ENCODE measurements at places on chromosomes 3 and 15.

DNA sequence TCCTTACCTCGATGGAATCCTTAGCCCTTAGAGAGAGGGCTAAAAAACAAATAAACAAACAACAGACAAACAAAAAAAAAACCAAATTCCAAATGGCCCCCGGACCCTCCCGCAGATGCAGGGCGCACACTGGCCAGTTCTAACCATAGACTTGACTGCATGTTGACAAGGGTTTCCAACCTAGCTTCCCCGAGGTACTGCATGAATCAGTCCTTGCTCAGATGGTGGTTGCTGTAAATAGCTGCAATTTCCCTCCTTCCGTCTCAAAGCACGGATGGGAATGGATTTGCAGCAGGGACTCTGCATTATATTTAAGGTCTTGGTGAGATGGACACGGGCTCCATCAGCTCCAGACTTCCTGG, 162.8 kb downstream of the CD47 start:
- DNase-seq = peak; percentile 65

DNA sequence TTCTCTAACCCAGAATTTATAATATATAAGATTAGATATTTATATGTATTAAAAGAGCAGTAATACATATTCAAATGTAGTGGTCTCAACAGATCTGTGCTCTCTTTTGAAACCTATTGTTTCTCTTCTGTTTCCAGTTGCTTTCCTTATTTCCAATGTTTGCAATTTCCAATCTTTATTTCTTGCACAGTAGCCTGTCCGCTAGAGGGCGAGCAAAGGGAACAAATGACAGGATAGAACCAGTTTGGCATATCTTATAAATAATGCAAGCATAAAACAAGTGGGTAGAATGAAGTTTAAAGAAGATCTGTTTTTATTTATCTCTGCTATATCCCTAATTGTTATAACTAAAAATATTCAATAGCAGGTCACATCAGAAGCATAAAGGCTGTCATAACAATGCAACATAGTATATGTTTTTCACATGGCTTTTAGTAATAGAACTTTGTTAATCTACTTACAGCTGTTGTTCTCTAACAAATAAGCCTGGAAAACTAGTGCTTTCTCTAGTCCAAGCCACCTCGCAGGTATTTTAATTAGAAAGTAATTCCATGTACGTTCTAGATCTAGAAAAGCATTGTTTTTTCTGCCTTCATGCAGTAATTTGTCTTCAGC, 15.1 kb upstream of the TCAIM start:
- no peak for DNase-seq

DNA sequence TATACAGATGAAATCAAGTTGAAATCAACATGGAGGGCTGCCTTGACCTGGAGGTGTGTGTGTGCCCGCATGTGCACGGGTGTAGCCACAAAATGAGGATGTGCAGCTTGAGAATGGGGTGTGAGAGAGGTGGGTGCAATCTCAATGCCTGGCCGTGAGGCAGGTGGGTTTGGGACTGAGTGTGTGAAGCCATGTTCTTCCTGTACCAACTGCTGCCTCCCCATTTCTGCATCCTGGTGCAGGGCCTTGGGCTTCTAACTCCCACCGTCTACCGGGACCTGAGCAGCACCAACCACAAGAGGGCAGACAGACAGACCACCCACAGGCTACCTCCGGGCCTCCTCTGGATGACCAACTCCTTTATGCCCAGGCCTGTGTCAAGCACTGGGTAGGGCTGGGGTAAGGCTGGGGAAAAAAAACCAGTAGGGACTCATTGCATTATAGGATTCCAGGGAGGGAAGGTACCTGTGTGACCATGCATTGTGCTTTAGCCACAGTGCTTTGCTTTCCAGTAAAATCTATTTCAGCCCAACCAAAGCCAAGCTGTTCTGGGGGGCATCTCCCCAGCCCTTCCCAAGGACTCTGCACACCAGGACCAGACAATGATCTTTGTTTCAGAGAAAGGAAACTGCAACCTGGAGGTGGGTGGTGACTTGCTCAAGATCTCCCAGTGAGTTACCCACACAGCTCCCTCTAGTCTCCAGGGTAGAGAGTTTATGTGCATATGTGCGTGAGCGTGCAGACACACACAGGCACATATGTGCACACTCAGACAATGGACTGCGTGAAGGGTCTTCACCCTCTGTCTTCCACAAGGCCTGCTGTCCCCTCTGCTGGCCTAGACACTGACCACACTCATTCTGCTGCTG, 162.2 kb upstream of the TLE3 start:
- no peak for DNase-seq

DNA sequence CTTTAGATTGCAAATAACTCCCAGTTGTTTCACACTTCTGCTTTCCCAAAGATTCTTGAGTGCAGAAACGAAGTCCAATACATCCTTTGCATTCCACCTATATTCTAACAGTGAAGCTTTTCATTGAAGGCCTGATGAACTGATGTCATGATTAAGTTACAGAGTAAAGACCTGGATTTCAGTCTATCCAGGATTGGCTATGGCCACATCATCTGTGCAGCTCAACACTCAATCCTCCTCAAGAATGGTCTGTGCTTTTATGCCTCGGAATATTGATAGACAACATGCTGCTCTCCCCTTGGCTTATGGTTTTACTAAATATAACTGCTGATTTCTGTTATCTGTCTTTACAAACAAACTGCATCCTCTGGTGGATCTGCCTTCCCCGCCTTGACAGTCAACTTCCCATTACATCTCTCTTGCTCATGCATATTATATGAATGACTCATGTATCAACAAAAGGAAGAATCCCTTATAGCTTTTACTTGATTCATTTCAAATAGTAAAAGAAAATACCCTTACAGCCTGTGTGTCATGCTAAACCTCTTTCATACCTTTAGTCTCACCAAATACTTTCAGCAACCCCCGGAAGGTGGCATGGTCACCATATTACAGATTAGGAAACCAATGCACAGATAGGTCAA, 59.5 kb downstream of the SCN11A start:
- DNase-seq = no peak

GRCh38 chr3:171453180-171453886, 6.9 kb downstream of the TNIK start:
- no peak for DNase-seq

- DNase-seq = no peak
Measured at GRCh38 chr15:59406446-59406845, 31.5 kb upstream of the FAM81A start.

GRCh38 chr3:32862247-32862935, 44.6 kb downstream of the TRIM71 start:
- DNase-seq = no peak

DNA sequence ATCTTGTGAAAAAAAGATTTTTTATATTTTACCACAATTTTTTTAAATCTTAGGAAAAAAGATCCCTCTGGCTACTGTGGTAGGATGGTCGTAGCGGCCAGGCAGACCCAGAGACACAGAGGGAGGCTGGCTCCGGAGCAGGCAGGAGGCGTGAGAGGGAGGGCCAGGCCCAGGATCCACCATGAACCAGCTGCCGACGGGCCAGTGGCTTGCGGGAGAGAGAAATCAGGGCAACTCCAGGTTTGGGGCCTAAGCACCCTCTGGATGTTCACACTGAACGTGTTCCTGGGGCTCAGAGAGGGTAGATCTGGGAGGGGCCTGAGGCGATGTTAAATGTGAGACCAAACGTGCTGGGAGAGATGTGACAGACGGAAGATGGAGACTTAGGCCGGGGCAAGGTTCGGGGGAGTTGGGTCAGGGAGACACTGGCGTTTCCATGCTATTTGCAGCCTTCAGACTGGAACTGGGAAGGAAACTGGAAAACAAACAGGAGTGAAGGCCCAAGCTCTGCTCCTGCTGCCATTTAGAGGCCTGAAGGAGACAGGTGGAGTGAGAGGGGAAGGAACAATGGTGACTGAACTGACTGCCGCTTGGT, 1.6 kb upstream of the VILL start:
- no peak for DNase-seq

DNA sequence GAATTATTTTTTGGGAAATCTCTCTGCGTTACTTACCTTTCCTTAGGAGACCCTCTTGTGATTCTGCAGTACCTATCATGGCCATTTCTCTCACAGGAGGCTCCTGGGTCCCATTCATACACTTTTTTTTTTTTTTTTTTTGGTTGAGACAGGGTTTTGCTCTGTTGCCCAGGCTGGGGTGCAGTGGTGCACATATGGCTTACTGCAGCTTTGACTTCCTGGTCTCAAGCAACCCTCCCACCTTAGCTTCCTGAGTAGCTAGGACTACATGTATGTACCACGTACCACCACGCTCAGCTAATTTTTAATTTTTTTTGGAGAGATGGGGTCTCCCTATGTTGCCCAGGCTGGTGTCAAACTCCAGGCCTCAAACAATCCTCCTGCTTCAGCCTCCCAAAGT, 36.1 kb downstream of the TRAK1 start:
- no peak for DNase-seq

DNA sequence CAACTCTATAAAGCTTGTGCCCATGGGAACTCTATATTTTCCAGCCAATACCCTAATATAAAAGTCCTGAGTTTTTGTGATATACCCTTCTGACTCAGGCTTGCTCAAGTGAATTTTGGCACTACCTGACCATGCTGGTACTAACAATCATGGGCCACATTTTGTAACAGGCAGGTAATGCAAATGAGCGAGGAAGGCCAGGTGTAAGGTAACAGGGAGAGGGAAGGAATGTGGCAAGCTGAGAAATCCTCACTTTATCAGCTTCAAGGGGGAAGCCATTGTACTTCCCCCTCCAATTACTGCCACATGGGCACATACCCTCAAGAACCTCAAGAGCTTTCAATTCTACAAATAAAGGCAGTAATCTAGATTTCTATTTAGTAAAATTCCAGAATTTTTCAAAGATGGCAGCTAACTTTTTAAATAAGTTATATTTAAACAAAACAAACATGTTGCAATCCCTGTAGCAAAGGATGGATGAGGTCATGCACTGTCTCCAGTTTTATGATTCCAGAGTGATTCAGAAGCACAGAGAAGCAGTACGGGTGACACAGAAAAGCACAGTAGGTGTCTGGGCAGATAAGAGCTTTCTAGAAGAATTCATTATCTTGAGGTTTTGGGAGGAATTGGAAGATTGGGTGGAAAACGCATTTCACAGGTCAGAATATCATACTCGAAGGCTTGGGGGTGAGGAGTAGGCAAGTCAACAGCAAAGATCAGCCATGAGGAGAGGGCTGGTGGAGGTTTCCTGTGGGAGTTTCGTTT, 87.6 kb downstream of the FOXP1 start:
- DNase-seq = no peak
